ENCODE measurements at places on chromosomes 7 and 10.

- no peak for DNase-seq
Measured at GRCh38 chr10:114515298-114515914, 111.1 kb upstream of the AFAP1L2 start.

GRCh38 chr7:129386506-129386905, 47.7 kb upstream of the STRIP2 start:
- no peak for DNase-seq

DNA sequence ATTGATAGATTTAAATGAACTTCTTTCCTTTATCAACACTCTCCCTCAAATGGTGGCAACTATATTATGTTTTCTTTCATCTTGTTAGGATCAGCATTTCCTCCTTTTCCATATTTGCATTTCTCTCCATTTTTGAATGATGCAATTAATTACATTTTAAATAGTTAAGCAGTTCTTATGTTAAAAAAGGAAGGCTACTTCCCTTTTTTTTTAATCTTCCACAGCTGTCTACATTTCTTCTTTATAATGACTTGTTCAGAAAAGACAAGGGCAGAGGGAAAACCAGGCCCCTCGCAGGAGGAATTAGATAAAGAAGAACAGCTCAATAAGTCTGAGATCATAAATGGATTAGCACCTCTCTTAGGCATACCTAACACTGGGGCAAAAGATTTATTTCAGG, 208.9 kb downstream of the ARL4A start:
- no peak for DNase-seq

DNA sequence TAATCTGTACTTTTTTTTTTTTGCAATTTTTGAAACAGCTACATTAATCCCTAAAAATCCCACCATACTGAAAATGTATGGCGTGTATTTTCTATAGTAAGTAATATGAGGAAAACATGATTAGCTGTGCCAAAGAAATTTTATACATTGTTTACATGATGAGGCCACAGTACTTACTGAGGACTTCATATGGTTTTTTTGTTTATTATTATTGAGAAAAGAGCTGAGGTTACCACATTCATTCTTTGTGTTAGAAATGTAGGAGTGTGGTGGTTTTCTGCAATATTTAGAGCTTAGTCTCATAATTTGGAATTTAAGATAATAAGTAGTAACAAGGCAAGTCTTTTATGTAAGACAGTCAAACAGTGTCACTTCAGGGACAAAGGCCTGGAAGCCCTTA, 45.1 kb downstream of the SLC25A40 start:
- DNase-seq: no peak

DNA sequence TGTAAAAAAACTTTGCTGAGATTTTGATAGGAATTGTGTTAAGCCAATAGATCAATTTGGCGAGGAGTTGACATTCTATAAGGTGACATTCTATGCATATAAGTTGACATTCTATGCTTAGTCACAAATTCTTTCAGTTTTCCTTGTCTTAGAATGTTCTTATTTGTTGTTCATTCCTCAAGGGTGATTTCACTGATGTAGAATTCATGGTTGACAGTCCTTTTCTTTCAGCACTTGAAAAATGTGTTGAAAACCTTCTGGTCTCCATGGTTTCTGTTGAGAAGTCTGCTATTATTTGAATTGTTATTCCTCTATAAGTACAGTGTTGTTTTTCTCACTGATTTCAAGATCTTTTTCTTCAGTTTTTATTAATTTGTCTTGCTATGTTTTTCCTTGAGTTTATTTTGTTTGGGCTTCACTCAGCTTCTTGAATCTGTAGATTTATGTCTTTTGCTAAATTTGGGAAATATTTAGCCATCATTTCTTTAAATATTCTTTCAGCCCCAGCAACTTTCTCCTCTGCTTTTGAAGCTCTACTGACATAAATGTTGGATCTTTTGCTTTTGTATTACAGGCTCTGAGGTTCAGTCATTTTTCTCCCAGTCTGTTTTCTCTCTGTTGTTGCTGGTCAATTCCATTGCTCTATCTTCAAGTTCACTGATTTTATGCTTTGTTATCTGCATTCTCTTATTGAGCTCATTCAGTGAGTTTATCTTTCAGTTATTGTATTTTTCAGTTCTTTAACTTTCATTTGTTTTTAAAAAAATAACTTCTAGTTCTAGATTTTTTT, 154.9 kb downstream of the SDK1 start:
- DNase-seq: no peak

DNA sequence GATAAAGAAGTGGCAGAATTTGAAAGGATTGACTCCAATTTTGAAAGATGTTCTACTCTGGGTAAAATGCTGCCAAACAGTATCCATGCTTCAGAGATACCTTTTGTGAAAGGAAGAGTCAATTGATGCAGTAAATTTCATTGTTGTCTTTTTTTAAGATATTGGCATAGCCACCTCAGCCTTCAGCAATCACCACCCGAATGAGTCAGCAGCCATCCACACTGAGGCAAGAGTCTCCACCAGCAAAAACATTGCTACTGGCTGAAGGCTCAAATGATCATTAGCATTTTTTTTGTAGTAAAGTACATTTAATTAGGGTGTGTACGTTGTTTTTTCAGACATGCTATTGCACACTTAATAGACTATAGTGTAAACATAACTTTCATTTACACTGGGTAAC, 31.7 kb upstream of the CYP26C1 start:
- DNase-seq: no peak

GRCh38 chr10:33336582-33337325, 2.3 kb upstream of the NRP1 start:
- no peak for DNase-seq

DNA sequence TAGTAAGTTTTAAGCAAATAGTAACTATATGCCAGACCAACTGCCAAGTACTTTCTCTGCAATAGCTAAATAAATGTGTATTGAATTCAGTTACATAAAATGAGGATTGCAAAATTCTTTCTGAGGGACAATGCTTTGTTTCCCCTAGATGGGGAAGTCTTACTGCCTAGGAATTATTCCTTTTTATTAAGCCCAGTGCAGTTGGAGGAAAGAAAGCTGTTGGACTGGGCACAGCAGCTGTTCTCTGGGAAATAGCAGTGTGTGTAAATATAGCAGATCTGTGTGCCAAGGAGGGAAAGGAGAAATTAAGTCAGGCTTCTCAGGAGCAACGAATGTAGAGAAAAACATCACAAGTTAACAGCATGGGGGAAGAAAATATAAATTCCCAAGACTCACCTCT, 77.1 kb downstream of the SEC23IP start:
- no peak for DNase-seq

DNA sequence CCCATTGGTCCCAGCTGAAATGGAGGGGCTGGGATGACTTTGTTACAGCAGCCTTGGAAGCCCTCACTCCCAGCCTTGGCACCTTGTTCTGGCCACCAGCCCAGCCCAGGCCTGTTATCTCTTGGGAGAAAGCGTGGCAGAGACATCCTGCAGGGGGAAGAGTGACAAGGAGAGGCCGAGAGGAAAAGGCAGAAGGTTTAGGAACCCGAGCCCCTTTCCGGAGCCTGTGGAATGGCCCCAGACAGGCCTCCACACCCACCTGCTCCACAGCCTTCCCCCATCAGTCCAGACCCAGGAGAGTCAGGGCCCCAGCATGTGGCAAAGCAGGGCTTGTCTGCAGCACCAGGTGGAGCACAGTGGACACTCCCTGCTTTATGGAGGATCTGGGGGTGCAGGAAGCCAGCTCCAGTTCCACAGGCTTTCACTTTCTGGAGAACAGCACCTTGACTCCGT, 24.1 kb upstream of the TRIM8 start:
- DNase-seq: no peak

GRCh38 chr10:18312374-18313139, 172.3 kb downstream of the CACNB2 start:
- peak; percentile 34 for DNase-seq

GRCh38 chr7:36961097-36961496, 236.8 kb upstream of the AOAH start:
- DNase-seq: no peak

GRCh38 chr10:130403153-130404075, 267.2 kb downstream of the GLRX3 start:
- DNase-seq: no peak

- DNase-seq: peak; percentile 15
Measured at GRCh38 chr7:21426286-21427181, 1.3 kb upstream of the SP4 start.

DNA sequence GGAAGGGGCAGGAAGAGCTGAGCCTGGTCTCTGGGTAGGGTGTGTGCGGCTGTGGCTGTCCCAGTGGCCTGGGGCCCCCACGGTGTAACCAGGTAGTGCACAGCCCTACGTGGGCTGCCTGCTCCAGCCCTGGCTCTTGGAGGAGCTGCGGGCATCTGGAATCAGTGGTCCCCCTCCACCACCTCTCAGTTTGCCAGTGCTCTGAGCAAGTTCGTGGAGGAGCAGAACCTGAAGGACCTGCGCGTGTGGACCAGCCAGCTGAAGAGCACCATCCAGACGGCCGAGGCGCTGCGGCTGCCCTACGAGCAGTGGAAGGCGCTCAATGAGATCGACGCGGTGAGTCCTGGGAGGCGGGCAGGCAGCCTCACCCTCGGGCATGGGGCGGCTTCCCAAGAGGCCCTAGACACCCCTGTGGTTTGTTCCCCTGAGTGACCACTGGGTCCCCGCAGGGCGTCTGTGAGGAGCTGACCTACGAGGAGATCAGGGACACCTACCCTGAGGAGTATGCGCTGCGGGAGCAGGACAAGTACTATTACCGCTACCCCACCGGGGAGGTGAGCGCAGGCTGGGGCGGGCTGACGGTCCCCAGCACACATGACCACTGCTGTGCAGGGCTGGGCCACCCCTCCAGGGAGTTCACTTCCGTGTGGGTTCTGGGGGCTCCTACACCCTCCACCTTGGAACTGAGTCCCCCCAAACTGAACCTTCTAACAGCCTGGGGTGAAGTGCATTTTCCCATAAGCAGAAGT, 18.6 kb downstream of the PFKFB3 start:
- no peak for DNase-seq

DNA sequence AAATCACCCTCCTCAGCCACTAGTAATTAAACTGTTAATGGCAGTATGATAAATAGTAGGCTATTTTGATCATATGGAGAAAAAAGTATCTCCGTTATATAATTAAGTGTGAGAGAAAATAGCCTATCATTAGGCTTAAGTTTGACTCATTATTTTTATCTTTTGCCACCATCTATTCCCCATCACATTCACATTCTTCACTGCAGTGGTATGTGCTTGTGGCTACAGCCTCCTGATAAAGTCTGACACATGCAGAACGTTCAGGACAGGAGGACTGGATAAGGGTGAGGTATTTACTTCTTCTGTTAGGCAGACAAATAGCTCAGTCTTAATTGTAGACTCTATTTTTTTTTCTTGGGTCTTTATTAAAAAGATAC, 5.8 kb downstream of the NEBL start:
- DNase-seq: no peak

DNA sequence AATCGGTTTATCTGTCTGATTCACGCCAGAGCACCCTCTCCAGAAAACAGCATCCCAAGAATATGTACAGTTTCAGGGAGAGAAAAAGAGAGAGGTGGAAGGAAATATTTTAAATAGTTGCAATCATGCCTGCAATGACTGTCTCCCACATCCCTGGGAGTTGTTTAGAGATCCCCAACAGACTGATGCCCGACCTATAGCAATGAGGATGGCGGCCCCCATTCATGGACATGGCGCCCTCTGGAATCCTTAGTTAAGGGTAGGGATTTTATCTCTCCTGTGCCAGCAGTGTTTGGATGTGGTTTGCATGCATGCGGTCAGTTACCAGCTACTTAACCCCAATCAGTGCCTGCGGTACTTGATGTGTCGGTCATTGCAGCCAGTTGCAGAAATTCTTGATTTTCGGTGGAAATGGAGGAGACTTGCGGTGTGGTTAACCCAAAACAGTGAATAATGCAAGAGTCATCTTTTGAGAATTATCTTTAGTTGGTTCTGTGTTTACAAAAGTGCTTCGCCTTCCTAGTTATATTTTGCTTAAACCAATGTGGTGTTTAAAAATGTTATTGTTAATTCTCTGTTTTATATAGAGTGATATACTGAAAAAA, 186.0 kb upstream of the TCF7L2 start:
- no peak for DNase-seq

GRCh38 chr7:134804351-134804750, 24.9 kb downstream of the CALD1 start:
- DNase-seq: no peak

DNA sequence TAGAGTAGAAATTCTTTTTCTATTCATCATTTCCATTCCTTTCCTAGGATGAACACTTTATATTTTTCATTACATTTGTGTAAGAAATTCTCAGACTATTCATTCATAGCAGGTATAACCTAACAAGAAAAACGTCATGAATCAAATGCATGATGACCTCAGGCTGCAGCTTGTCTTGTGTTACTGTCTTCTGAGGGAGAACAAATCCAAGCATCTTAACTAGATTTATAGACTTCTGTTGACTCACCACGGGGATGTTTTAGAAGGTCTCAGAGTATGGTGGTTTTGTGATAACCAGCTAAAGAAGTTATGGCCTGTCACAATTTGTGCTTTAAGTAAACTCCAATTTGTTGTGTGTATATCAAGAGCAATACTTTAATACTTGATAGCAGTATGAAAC, 102.7 kb downstream of the ANKRD7 start:
- no peak for DNase-seq

DNA sequence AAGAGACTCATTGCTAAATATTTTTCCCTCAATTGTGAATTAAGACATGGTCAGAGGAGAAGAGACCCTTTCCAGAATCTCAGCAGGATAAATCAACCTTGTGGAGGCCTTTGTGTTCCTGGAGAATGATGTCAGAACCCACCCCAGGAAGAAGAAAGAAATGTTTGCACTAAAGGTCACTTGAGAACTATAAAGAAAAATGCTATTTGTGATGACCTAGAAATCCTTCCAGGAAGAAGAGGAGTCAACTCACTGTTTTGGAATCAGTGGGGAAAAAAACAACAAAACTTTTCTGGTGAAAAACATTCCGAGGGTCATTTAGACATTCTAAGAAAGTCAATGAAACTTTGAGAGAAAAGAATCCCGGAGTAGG, 129.1 kb upstream of the ANKRD1 start:
- DNase-seq: no peak

DNA sequence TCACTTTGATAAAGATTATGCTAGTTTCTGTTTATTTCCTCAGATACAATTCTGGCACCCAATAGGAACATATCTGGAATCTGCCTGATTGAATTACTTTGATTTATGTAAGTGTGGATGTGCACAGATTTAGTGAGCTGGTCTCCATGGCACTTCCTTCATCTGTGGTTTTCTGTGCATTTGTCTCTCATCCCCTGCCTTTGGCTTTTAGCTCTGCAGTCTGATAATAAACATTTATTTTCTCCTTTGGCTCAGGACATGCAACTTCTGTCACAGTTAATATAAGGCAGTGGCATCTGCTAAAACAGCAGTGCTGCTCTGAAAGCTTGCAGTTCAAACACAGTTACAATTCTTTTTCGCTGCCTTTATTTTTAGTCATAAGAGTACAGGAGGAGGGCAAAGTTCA, 273.7 kb upstream of the CHRM2 start:
- no peak for DNase-seq

DNA sequence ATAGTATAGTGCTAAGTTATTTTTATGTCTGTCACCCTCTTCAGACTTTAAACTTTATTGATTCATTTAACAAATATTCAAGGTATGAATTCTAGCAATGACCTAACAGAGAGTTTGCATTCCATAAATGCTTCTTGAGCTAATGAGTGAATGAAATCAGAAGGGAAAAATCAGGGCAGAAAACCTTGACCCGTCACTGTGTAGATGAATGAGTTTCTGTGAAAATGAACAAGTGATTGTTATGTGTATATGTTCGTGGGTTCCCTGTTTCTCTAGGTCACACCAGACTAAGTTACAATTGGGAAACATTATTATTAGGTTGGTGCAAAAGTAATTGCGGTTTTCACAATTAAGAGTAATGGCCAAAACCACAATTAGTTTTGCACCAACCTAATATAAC, 30.1 kb downstream of the APBB1IP start:
- no peak for DNase-seq
